Suprapubic skin (tissue), 4 donors: ENCODE measurements at places on chromosomes 1 and 21.

DNA sequence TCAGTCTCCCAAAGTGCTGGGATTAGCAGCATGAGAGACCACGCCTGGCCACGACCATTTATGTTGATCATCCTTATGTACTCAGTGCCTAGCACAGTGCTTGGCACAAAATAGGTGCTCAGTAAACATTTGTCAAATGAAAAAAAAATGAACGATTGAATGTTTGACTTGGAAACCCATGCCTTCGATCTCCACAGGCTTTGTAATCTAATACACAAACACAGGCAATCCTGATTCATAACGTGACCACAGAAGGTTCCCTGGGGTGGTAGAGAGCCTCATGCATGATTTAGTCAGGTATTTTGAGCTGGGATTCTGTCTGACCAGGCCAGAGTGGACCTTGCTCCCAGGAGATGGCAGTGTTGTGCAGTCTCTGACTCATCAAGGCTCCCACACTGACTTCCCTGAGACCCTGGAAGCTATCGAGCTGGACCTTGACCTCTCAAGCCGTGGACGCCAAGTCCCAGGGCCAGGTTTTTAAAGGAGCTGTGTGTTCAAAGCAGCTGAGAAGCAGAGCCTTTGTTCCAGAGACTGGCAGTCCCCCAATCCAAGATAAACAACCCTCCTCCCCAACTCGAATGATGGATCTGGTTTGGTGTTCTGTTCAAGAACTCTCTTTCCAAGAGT is 81.1 kb downstream of the PGM1 start:
- DNase-seq, result no peak

GRCh38 chr1:183310753-183311479 is 107.3 kb downstream of the NMNAT2 start:
- no peak for DNase-seq

GRCh38 chr1:58779801-58780382 is 4.0 kb downstream of the JUN start:
- no peak for DNase-seq

GRCh38 chr1:204266504-204267034 is 52.8 kb upstream of the GOLT1A start:
- no peak for DNase-seq

DNA sequence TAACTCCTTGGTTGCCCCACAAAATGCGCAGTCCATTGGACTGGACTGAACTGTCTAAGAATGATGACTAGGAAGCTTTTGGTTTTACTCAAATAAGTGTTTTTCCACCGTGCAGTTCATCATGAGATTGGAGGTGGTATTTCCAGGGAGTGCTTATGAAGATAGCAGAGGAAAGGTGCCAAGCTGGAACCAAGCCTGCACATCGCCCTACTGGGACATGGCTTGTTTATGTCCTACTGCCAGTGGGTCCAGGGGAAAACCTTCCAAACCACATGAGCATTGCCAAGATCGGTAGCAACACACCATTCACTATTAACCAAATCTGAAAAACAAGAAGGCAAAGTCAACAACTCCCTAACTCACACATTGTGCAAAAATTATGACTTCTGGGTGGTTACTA is 54.7 kb upstream of the DSCAM start:
- no peak for DNase-seq

DNA sequence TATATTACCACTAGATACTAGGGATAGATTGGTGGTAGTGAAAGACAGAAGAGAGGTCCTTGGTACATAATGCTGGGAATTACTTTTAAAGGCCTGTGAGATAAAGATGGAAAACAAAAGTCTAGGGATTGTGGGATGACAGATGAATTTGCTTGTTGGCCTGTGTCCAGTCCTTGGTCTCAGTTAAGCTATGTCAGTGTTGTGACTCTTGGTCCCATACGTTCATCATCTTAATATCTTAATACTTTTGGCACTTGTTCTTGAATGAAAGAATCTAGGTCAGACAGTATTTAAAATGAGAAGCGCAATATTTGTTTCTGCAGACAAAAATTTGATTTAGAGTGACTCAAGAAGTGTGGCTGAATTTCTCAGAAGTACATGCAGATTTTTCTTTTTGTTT is 7.6 kb downstream of the RPL5 start:
- DNase-seq, result no peak

DNA sequence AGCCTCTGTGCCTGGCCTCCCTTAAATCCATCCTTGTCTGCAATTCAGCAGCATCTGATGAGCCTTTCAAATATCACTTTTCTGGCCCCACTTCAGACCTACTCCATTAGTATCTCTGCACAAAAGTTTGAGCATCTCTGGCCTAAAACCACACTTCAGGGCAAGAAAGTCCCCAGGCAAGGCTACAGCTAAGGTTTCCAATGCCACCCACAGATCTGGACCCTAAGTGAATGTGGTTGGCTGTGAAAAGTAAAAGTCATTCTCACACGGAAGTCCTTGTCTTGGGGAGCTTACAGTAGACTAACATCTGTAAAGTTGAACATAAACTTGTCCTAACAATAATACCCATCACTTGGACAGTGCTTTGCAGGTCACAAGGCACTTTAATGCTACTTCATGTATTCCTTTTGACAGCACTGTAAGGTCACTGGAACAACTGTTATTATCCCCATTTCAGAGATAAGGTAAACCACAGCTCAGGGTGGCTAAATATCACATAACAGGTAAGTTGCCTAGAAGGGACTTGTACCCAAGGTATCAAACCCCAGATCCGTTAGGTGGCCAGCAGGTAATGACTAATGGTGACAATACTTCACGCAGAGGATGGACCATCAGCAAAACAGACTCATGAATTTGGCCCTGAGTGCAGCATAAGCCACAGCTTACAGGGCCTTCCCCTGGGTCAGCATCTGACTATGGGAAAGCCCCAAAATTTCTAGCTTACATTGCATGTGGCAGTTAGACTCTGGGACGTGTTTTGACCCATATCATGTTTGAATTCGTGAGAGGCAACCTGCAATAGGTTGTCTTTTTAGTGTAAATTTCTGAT is 356.0 kb downstream of the HHAT start:
- no peak for DNase-seq

- DNase-seq, result no peak
These were observed 23.4 kb downstream of the TMCO4 start for GRCh38 chr1:19776287-19776686.

DNA sequence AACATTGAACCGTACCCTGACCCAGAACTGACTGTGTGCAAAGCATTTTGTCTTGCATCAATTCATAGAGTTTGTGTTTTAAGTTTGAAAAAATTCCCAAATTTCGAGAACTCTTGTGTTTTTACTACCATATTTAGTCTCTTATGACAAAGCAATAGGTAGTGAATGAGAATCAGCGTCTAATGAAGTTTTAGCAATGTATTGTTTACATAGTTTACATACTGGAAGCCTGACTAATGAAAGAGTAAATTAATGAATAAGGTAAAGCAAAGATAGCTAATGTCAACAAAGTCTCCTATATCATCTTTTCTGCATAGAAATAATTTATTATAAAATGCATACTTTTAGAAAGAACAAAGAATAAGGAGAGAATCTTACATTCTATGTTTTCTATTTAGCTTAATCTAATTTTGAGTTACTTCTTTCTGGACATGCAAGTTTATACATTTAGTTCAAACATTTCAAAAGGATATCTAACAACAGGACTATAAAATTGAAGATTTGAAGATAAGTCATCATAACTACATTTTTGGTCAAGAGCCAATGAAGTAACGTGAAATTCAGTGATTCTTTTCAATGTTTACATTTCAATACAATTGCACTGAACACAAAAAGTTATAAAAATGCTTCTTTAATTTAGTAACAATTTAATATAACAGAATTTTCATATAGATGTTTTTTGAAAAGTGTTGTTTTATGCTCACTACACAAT is 1943.7 kb downstream of the NCAM2 start:
- DNase-seq, result no peak

GRCh38 chr1:17829579-17829978 is 74.4 kb downstream of the ACTL8 start:
- DNase-seq, result no peak

GRCh38 chr1:51340380-51340779 is 10.0 kb upstream of the TTC39A start:
- DNase-seq, result no peak

- DNase-seq, result no peak
These were observed 51.3 kb downstream of the AKT3 start for GRCh38 chr1:243798726-243799125.

- DNase-seq, result no peak
These were observed 307.0 kb upstream of the NR5A2 start for GRCh38 chr1:199720496-199720895.

DNA sequence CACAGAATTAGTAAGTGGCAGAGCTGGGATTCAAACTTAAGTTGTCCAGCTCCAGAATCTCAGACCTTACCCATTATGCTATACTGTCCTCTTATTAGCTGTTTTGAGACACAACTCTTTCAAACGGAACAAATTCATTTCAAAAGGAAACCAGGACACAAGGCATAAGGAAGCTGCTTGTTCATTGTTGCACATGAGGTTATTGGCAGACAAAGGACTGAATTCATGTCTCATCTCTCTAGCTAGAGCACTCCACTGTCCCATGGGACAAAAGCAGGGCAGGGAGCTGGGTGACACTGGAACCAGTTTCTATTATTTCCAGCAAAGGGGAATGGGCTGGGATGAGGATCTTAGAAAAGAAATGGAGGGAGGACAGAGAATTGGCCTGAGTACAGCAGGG is 26.4 kb downstream of the CHI3L2 start:
- no peak for DNase-seq

GRCh38 chr1:75794382-75794781 is 2.3 kb upstream of the MSH4 start:
- no peak for DNase-seq

- DNase-seq, result peak; percentile 37
These were observed 9.1 kb downstream of the MRAP start for GRCh38 chr21:32307706-32308105.

- no peak for DNase-seq
These were observed at the start of gene PLEKHA6 for GRCh38 chr1:204359474-204360255. Gene PLEKHA6 (minus strand): TSS chr1:204359929. CDS start chr1:204273727, 86,202 bp downstream.

GRCh38 chr1:85450832-85451231 is 14.1 kb downstream of the DDAH1 start:
- no peak for DNase-seq

DNA sequence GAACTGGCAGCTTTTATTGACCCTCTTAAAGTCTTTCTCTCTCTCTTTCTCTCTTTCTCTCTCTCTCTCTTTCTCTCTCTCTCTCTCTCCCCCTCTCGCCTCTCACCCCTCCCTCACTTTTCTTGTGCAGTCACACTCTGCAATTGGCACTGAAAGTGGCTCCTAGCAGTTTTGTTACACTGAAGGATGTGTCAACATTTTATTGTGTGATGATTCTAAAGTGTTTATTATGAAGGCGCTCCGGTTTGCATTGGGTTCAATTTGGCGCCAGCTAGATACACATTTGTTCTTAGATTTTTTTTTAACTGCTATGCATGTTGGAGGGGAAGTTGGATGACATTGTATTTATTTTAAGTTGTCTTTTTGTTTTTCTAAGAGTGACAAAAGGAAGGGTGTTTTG is 64.0 kb upstream of the CHRM3 start:
- DNase-seq, result no peak
